BJ (cell line): ENCODE measurements at places on chromosomes 5 and 9.
A peak's percentile ranks its signal among the peaks of the same experiment; 100 is the strongest.

DNA sequence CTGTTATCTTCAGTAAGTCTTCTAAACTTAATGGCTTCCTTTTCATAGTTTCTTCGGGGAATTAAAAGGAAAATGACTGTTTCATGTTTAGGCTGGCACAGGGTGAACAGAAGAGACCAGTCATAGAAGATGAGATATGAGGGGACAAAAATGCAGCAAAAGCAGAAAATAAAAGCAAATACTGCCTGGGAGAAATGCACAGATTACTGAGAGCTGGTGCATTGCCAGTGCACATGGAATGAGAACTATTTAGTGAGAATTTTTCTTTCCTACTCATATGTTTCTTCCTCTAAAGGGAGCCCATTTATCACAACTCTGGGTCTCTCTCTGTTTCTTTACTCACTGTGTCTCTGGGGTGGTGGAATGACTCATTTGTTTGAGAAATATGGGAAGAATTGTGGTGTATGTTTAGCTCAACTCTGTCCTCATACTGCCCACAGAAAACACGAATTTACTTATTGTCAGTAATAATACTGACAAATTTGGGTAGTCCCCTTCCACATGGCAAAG, 25.9 kb upstream of the ANKRD55 start:
- peak; percentile 96 for DNase-seq

GRCh38 chr9:133647765-133648469, 11.8 kb downstream of the DBH start:
- no peak for DNase-seq

DNA sequence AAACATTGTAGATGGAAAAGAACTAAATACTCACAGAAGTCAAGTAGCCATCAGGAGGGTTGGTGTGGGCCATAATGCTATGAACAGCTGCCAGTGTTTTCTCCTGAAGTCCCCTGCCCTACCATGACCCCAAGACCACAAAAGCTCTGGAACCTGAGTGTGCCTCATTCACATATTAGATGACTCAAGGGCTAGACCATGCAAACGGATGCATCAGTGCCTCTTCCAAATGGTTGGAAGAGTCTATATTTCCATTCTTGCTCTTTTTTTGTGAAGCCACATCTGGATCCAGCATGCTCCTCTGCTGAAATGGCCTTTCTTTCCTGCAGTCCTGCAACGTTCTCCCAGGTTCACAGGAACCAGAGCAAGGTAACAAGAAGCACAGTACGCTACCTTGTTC, 136.6 kb upstream of the EPB41L4A start:
- no peak for DNase-seq

DNA sequence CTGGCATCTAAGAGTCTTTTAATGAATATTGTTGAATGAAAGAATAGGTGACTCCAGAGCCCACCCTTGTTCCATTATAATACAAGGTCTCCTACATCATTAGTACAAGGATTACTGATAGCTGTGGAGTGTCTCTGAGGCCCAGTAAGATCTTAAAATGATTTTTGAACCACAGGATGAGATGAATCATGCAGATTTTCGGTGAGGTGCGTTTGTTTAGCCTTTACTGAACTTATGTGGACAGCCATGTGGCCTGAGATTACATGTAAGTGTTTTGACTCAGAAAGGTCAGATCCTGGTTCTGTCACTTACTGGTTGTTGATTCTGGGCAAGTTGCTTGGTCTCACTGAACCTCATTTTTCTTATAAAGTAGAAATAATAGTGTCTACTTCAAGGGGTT, 21.6 kb downstream of the NFX1 start:
- no peak for DNase-seq

- DNase-seq: no peak
These were observed 51.0 kb upstream of the PSD2 start for GRCh38 chr5:139744471-139745131.
